ENCODE measurements at places on chromosomes 11 and 22.

DNA sequence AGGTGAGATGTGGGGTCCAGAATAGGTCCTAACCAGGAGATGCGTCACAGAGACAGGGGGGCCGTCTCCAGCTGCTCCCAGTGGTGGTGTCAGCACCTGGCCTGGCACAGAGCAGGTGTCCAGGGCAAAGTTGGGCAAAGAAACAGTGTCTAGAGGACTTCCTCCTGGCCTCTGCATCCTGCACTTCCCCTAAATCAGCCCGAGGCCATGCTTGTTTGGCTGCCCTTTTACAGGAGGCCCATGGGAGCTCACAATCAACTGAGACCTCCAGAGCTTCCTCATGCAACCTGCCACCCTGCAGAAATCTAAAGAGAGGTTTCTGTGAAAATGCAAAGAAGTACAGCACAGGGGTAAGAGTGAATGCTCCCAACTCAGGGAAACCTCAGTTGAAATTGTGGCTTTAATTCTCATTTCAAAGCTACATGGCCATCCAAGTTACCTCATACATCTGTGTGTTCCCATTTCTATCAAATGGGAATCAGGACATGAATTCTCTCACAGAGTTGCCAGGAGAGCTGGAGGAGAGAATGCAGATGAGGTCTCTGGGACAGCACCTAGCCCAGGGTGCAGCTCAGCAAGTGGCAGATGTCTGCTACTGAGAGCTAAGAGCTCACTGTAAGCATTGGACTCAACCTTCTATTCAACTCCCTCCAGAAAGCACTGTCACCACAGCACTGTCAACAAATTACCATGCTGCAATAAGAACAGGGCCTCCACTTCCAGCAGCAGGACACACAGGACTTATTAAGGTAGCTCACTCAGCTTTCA, 32.6 kb downstream of the TCIRG1 start:
- no peak for DNase-seq

DNA sequence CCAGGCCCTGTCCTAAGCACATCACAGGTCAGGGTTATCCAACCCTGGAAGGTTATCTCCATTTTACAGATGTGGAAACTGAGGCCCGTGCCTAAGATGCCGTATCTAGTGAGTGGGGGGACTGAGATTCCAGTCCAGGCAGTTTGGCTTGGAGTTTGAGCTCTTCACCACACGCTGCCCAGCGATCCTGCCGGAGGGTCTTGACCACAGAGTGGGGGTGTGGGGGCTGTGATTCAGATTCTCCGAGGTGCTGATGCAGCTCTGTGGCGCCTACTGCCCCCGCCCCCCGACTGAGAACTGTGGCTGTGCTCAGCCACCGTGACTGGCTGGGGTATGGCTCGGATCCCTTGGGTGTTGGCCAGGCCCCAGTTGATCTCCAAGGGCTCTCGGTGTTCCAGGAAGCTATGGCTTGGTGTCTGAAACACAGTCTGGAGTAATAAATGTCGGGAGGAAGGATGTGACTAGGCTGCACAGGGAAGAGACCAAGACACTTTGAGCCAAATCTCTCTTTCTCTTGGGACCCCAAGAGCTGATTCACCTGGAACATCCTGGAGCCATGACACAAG, 60.6 kb upstream of the RASD2 start:
- no peak for DNase-seq

GRCh38 chr11:94132152-94132558, 3.5 kb downstream of the PANX1 start:
- no peak for DNase-seq

DNA sequence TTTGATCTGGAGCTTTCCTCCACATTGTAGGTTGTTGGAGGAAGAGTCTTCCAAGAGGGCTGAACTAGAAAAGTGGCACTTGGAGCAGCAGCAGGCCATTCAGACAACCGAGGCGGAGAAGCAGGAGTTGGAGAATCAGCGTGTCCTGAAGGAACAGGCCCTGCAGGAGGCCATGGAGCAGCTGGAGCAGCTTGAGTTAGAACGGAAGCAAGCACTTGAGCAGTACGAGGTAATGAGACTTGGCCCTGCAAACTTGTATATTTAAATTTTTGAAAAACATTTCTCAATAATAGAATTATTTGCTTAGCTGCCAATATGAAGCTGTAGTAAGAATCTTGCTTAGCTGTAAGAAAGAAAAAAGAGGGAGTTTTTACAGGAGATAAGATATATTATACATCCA, 84.0 kb downstream of the SWAP70 start:
- DNase-seq, result no peak

- DNase-seq, result no peak
Observed at GRCh38 chr11:19079643-19080440, 19.3 kb upstream of the MRGPRX2 start.
